Vagina (tissue), 2 donors: ENCODE measurements at places on chromosomes 3 and 15.

DNA sequence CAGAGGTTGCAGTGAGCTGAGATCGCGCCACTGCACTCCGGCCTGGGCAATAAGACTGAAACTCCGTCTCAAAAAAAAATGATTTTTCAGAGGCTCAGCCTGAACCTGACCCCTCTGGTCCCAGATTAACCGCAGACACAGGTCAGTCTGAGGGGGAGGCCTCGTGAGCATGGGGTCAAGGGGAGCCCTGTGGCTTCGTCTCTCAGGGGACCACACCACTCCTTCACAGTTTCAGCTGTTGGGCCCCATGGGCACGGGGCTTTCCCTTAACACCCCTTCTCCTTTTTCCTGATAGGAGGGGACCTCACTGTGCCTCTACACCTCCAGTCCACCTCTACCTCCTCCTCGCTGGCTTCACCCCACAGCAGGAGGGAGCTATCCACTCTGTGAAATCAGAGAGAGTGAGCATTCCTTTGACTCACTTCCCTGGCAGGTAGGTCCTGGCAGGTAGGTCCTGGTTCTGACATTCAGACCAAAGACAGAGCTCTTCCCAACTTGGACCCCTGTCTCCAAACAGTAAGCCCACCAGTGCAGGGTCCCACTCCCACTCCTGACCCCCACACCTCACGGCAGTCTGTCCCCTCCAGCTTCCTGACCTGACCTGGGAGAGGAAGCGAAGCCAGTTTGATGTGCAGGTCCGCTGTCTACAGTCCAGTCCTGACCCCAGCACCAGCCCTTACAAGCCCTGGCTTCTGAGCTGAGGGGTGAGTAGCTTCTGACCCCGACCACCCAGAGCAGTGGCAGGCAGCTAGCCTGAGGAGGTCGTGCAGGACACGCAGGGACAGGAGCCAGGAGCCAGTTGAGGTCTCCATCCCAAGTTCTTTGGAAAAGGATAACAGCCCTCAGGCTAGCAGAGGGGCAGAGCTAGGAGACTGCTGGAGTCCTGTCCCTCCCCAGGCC lies 9.0 kb downstream of the RRP9 start:
- no peak for DNase-seq
- no peak overlapping the region for H3K27ac ChIP-seq

DNA sequence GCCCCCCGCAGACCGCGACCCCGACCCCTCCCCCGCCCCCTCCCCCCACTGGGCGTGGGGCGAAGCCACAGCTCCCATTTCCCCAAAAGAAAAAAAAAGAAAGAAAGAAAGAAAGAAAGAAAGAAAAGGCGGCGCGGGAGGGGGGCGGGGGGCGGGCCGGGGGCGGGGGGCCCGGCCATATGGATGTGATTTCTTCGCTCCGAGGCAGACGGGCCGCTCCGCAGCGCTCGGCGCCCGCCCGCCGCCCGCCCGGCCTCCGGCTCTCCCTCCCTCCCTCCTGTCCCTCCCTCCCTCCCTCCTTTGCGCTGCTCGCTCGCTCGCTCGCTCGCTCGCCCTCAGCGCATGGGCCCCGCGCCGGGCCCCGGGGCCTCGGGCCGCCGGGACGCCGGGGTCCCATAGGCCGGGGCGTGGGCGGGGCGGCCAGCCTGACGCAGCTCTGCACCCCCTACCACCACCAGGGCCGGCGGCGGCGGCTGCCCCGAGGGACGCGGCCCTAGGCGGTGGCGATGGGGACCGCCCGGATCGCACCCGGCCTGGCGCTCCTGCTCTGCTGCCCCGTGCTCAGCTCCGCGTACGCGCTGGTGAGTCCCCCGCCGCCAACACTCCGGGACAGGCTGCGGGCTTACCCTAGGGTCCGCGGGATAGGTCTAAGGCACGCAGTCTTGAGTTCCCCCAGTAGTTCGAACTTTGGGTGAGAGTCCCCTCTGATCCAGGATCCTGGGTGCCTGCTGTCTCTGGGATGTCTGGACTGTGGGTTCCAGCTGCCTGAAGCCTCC lies 5.7 kb downstream of the PTH1R start:
- peaks cover 52% of the 10 kb centered on the region for H3K4me1 ChIP-seq
- DNase-seq: no peak
- H3K4me3 ChIP-seq: peak overlapping the region; percentile 71
- peak overlapping the region; percentile 89 for H3K27ac ChIP-seq
- H3K27me3 ChIP-seq: no peaks in the 10 kb centered on the region
- no peaks in the 10 kb centered on the region for H3K36me3 ChIP-seq

GRCh38 chr15:95825671-95826411 lies 504.7 kb upstream of the NR2F2 start:
- H3K27ac ChIP-seq: no peak overlapping the region
- H3K4me3 ChIP-seq: no peak overlapping the region
- no peaks in the 10 kb centered on the region for H3K36me3 ChIP-seq
- no peaks in the 10 kb centered on the region for H3K27me3 ChIP-seq
- H3K4me1 ChIP-seq: no peaks in the 10 kb centered on the region

DNA sequence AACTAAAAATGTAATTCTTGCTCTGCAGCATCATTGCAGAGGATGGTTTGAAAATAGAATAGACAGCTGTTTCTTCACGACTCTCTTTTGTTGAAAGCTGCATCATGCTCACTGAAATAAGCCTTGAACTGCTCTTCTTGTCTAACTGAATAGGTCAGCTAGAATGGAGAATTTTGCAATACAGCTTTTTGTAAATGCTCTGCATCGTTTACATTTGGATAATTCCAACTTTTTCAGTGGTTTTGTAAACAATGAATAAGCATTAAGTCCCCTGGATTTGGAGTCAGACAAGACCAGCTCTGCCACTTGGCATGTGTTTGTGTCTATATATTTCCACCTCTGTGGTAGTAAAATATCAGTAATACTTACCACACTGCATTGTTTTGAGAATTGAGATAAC lies 95.2 kb downstream of the PLSCR2 start:
- no peak overlapping the region for H3K4me3 ChIP-seq
- DNase-seq: no peak
- H3K27me3 ChIP-seq: no peaks in the 10 kb centered on the region
- H3K27ac ChIP-seq: no peak overlapping the region
- H3K36me3 ChIP-seq: no peaks in the 10 kb centered on the region
- no peaks in the 10 kb centered on the region for H3K4me1 ChIP-seq

DNA sequence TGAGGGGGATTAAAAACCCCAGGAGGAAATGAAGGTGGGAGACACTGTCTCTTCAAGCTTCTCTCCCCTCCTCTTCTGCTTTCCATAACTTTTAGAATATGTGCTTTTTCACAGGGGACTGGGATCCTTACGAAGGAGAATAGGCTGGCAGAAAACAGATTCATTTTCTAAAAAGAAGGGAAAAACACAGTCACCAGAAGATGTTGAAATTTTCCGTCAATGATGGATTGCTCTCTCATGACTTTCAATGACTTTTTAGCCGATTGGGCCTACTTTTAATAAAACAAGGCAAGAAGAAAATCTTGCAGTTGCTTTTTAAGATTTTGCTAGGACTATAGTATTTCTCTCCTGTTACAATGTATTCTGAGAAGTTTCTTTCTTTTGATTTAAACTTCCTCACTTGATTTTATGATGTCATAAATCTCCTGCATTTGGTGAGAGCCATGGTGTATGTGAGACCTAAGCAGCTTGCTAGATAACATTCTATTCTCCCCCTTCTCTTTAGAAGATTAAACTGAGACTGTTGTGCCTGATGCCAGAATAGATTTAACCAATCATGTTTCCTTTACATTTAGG lies 241.2 kb downstream of the FEZF2 start:
- H3K36me3 ChIP-seq: no peaks in the 10 kb centered on the region
- no peak for DNase-seq
- no peaks in the 10 kb centered on the region for H3K4me1 ChIP-seq

- H3K4me1 ChIP-seq: peaks cover 14% of the 10 kb centered on the region
- H3K27ac ChIP-seq: peak overlapping the region; percentile 16
- H3K27me3 ChIP-seq: no peaks in the 10 kb centered on the region
- H3K4me3 ChIP-seq: no peak overlapping the region
- no peaks in the 10 kb centered on the region for H3K36me3 ChIP-seq
Observed at GRCh38 chr3:194089357-194090177, 46.4 kb upstream of the HES1 start.

DNA sequence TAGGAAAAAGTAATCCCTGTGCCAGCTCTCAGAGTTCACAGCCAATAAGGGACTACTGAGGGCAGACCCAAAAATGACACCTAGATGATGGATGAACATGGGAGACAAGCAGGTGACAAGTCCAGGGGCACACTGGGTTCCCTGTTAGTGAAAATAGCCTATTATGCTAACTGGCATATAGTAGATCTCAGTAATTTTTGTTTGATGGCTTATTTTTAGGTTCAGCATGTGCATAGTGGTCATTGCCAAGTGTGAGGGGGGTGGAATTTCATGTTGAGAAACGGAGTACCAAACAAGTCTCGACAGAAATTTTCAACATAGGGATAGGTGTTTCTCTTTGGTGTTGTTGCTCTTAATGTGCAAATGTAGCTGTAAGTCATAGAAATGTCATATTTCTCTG lies 6.4 kb upstream of the ITGB5 start:
- DNase-seq: no peak
- H3K36me3 ChIP-seq: no peaks in the 10 kb centered on the region
- no peaks in the 10 kb centered on the region for H3K27me3 ChIP-seq
- H3K4me3 ChIP-seq: no peak overlapping the region
- H3K4me1 ChIP-seq: no peaks in the 10 kb centered on the region

GRCh38 chr3:19488939-19489338 lies 340.6 kb downstream of the KCNH8 start:
- H3K27ac ChIP-seq: no peak overlapping the region
- no peaks in the 10 kb centered on the region for H3K36me3 ChIP-seq
- DNase-seq: no peak
- H3K4me3 ChIP-seq: no peak overlapping the region
- H3K27me3 ChIP-seq: no peaks in the 10 kb centered on the region
